ENCODE measurements at places on chromosomes 7 and 10.

GRCh38 chr10:60426425-60426824 lies 36.8 kb upstream of the ANK3 start:
- DNase-seq, result no peak

GRCh38 chr7:30188811-30189210 lies 54.0 kb downstream of the MTURN start:
- no peak for DNase-seq

DNA sequence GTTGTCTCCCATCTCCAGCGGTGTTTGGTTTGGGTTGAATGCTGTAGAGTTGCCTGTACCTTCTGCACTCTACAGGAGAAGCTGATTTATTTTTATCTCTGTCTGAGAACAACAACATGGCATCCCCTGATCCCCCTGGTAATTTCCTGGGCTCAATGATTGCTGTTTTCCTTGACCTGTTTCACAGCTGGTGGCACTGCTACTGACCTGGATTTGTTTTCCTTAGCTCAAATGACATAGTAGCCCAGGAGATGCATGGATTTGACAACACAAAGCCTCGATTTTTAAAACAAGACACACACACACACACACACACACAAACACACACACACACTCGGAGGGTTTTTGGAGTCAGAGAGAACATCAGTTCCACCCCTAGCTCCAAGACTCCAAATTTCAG lies 301.6 kb downstream of the NRG3 start:
- no peak for DNase-seq

DNA sequence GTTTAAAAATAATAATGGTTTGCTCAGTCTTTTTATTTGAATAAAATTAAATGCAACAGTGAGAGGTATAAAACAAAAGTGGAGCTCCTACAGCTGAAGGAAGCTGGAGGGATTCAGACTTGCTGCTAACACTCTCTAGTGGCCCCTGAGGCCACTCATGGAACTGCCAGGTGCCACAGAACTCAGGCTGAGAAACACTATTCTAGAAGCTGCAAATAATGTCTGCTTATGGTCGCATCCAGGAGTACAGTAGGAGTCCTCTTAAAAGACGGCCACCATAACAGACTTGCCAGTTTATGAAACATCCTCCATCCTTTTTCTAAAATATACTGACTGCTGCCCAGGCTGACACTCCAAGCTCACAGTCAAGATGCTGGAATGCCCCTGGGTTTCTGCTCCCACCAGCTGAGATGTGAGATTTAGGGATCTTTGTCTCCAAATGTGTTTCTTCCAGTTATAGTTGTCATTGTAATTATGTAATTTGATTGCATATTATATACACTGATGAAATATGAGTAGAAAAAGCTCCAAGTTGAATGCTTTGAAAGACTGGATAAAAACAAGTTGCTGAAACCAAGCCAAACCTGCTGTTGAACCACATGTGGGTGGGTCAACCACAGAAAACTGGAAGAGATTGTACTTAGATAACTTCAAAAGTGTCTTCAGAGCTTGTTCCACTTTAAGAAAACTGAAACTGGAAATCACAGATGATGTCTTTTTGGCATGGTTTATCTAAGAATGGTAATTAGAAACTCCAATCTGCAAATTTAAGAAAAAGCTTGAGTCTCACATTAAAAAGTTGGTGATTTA lies 213.7 kb upstream of the AOAH start:
- no peak for DNase-seq

DNA sequence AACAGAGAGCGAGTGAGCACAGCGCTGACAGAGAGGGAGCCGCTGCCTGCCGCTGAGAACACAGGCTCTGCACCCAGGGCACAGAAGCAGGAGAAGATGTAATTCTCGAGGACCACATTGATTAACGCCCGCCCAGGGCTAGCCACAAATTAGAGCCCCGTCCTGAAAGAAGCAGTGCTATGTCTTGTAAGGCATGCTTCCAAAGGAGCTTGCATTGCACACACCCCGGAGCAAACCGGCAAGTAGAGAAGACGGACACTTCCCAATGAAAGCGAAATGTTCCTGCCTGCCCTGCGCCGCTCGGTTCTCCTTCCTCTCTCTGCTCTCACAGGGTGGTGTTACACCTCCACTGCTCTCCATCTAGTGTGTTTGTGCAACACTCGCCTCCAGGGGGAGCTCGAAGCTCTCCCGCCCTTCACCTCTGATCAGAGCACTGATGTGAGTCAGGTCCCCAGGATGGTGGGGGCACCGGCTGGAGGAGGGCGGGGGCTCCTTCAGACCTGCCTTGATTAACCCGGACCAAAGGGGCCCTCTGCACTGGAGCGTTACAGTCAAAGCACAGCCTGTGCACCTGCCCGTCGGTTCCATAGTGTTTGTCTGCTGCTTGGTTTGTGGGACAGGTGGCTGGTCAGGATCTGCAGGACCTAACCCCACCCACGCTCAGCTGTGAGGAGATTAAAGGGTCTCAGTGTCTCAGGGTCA lies 316.5 kb downstream of the ADARB2 start:
- DNase-seq, result peak; percentile 16

DNA sequence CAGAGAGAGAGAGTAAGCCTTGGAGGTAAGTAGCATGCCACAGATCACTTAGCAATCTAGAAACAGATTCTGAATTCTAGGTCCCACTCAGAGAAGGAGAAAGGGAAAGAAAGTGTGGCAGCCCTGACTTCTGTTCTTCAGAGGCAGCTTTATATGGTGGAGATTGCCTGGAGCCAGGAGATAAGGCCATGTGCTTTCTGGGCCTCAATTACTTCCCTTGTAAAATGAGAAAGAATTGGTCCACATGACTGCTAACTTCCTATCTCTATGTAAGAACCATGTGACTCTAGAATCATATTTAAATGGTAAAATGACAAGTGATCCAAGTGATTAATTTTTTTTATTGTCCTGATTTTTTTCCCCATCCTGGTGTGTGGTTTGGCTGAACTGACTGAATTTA lies 64.1 kb downstream of the HHEX start:
- no peak for DNase-seq

DNA sequence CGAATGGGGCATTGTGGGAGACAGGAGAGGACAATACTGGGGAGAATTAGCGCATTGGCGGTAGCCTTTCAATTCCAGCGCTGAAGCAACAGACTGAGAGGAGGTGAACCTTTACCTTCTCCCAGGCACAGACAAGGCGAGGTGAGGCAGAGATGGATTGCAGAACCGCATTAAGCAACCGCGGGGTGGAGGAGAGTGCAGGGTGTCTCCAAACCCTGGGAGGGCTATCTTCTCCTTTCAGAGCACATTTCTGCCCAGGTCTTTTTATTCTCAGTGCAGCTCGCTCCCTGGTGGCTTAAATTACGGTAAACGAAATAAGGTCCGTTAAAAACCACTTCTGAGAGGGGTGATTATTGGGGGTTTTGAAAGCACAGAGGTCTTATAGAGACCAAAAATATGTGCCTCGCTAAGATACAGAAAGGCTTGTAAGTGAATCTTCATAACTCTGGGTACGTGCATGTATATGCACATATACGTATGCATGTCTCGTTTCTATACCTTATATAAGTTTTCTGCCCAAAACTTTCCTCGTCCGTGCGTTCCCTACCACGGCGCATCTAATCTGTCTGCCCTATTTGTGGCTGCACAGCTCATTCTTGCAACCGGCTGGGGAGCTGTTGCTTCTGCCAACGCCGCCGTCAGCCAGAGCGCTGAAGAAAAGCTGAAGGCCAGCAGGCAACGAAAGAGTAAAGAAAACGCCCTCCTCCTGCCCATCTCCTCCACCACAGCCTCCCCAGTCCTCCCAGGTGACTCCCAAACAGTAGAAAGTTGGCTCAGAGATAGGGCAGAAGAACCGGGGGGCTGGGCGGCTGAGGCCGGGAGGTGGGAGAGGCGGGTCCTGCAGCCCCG lies 895 bp upstream of the ZNF804B start:
- DNase-seq, result no peak

DNA sequence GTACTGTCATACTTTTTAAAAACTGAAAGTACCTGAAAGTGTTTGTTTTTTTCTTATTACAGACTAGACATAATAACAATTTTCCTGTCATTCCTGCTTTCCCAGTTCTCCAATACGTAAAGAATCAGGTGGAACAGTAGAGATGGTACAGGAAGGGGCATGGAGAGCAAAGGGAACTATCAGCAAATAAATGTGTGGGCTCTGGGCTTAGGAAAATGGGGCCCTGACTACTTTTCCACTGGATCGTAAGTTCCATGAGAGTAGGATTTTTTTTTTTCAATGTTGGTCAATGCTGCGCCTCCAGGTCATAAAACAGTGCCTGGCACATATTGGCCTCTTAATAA lies 15.2 kb upstream of the FAS start:
- no peak for DNase-seq

DNA sequence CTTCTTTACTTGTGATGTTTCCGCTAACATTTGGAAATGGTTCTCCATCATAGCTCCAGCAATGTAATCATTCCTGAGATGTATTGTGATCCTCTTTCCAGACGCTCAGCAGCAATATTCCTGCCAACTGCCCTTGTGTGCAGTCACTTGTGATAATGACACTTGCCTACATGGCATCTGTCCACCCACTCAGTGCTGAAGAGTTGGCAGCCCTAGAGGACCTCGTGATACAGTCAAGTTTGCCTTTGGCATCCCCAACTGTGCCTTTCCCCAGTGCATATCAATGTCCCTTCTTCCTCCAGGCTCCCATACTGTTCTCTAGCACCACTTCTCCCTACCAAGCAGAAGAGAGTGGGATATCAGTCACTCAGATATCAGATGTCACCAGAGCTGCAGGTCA lies 64.9 kb downstream of the MYOF start:
- DNase-seq, result no peak

DNA sequence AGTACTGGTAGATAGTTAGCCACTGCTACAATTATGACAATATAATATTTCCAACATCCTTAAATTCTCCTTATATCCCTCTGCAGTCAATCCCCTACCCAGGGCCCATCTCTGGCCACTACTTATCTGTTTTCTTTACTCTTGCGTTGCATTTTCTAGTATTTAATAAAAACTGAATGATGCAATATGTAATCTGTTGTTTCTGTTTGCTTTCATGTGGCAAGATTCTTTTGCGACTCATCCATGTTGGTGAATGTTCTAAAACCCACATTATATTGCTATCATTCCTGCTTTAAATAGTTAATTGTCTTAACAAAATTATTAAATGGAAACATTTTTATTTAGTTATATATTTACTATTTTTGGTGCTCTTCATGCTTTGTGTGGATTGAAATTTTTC lies 338.5 kb downstream of the MDFIC start:
- DNase-seq, result no peak

- no peak for DNase-seq
These were observed 95.4 kb downstream of the TCF7L2 start for GRCh38 chr10:113045147-113046055.

Data from activated CD4-positive, CD25-positive, alpha-beta regulatory T cell (primary cell).